ENCODE measurements at places on chromosomes 5 and 9. TPM values are rescaled to one million over a fixed set of nuclear protein-coding genes. Genes with fewer than 3 reads are reported as not detected.

DNA sequence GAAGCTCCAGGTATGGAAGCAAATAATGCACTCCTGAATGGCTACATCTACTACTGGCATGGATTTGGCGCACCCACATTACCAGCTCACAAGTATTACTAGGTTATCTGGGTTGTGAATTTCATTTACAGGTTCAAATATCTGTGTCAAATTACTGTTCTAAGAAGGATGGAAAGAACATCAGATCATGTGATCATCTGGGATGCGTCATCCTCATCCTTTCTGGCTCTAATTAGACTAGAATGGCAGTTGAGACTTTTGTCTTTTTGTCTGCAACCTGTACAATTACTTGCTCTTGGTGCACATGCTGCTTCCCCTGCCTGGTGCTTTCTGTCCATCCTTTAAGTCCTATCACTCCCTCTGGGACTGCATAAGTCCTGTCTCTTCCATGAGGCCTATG lies 64.1 kb downstream of the PJA2 start:
- H3K4me3 ChIP-seq, result no peak overlapping the region
- DNase-seq, result no peak
- H3K27me3 ChIP-seq, result no peaks in the 10 kb centered on the region
- H3K27ac ChIP-seq, result no peak overlapping the region
- H3K36me3 ChIP-seq, result peaks cover 8% of the 10 kb centered on the region

- peaks cover 46% of the 10 kb centered on the region for H3K27me3 ChIP-seq
- no peak overlapping the region for H3K4me3 ChIP-seq
- H3K36me3 ChIP-seq, result no peaks in the 10 kb centered on the region
- DNase-seq, result no peak
- H3K4me1 ChIP-seq, result no peaks in the 10 kb centered on the region
Observed at GRCh38 chr9:134272302-134273023, 53.8 kb upstream of the RXRA start.

DNA sequence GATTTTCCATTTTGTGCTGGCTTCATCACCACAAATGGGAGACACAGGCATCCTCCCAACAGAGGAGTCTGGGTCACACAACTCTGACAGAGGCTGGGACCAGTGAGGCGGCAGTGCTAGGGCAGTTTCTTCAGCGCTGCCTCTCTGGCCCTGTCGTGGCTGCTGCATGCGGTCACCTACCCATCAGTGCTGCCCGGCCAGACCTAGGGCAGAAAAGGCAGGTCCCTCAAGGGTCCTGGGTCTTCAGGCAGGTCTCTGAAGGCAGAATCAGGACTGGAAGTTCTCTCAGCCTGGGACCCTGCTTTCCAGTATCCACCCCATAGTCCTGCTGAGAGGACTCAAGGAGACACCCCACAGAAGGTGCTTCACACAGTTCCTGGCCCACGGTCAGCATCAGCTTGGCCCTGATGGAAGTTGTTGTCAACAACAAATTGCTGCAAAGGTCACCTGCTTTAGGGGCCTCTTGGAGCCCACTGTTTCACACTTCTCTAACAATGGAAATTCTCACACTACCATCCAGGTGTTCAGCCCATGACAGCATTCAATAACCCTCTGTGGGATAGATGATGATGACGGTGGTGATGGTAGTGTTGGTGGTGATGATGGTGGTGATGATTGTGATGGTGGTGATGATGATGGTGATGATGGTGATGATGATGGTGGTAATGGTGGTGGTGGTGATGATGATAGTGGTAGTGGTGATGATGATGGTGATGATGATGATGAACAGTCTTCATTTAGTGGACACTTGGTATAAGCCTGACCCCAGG lies 146.4 kb upstream of the PPP1R26 start:
- no peaks in the 10 kb centered on the region for H3K27me3 ChIP-seq
- no peak overlapping the region for H3K4me3 ChIP-seq
- no peaks in the 10 kb centered on the region for H3K4me1 ChIP-seq
- H3K36me3 ChIP-seq, result no peaks in the 10 kb centered on the region
- H3K27ac ChIP-seq, result no peak overlapping the region
- DNase-seq, result no peak

NR2F1-AS1 gene
- polyA plus RNA-seq, result 0.33 TPM

PCDHA9 gene
- 0.01 TPM for polyA plus RNA-seq

GRCh38 chr5:129406440-129406839 lies 53.7 kb upstream of the ADAMTS19 start:
- no peak for DNase-seq
- no peaks in the 10 kb centered on the region for H3K4me1 ChIP-seq
- H3K36me3 ChIP-seq, result no peaks in the 10 kb centered on the region
- H3K4me3 ChIP-seq, result no peak overlapping the region
- H3K27me3 ChIP-seq, result no peaks in the 10 kb centered on the region

MOB3B gene
- 32.6 TPM for polyA plus RNA-seq

- H3K27me3 ChIP-seq, result no peaks in the 10 kb centered on the region
- H3K4me3 ChIP-seq, result no peak overlapping the region
- H3K27ac ChIP-seq, result no peak overlapping the region
- no peaks in the 10 kb centered on the region for H3K4me1 ChIP-seq
- H3K36me3 ChIP-seq, result no peaks in the 10 kb centered on the region
Observed at GRCh38 chr5:106843812-106844416, 826.8 kb downstream of the EFNA5 start.

DNA sequence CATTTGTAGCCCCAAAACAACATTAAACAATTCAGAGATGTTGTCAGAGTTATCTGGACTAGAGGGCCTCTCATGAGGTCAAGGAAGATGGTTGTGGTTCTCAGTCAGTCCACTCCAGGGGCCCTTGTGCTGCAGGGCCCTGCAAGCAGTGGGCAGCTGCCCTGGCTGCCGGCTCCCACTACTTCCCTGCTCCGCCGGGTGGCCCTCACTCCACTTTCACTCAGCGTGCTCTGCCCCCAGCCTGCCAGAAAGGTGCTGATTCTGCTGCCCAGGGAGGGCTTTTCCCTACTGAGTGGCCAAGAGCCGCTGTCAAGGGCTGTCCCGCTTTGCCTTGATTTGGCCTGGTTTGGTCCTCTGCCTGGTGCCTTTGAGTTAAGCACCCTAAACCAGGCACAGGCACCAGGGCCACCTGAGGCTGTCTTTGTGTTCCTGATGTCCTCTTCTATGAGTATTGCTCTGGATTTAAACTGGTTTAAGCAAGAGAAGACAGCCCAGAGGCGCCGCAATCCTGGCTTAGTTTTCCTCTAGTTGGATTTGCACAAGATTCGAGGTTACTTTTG lies 117.2 kb downstream of the GADD45G start:
- H3K4me3 ChIP-seq, result no peak overlapping the region
- no peak for DNase-seq
- no peaks in the 10 kb centered on the region for H3K36me3 ChIP-seq

DNA sequence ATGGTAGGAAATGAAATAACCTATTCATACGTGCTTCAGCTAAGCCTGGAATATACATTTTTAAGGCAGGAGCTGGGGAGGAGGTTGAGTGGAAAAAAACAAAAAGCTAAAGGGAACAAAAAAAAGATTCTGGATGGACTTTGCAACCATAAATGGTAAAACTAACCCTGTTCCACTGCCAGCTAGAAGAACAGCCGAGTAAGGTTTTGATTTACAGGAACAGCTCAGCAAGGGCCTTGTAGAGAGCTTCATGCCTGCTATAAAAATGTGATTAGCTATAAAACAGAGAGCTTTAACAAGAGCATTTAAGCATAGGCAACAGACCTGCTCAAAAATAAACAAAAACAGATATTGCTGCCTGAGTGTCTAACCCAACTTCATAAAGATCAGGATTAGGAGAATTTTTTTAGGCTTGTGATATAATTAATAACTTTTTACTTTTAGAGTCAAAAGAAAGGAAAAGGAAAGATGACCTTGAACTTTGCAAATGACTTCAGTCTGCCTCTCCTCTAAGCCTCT lies 194.8 kb downstream of the FBXL7 start:
- H3K27ac ChIP-seq, result no peak overlapping the region
- no peak overlapping the region for H3K4me3 ChIP-seq
- H3K36me3 ChIP-seq, result no peaks in the 10 kb centered on the region

GRCh38 chr5:169412831-169413230 lies 111.9 kb upstream of the SLIT3 start:
- H3K4me3 ChIP-seq, result no peak overlapping the region
- no peaks in the 10 kb centered on the region for H3K27me3 ChIP-seq

- no peaks in the 10 kb centered on the region for H3K36me3 ChIP-seq
- no peak overlapping the region for H3K27ac ChIP-seq
- no peak overlapping the region for H3K4me3 ChIP-seq
- H3K27me3 ChIP-seq, result no peaks in the 10 kb centered on the region
Observed at GRCh38 chr5:13956471-13956870, 12.0 kb upstream of the DNAH5 start.

DNA sequence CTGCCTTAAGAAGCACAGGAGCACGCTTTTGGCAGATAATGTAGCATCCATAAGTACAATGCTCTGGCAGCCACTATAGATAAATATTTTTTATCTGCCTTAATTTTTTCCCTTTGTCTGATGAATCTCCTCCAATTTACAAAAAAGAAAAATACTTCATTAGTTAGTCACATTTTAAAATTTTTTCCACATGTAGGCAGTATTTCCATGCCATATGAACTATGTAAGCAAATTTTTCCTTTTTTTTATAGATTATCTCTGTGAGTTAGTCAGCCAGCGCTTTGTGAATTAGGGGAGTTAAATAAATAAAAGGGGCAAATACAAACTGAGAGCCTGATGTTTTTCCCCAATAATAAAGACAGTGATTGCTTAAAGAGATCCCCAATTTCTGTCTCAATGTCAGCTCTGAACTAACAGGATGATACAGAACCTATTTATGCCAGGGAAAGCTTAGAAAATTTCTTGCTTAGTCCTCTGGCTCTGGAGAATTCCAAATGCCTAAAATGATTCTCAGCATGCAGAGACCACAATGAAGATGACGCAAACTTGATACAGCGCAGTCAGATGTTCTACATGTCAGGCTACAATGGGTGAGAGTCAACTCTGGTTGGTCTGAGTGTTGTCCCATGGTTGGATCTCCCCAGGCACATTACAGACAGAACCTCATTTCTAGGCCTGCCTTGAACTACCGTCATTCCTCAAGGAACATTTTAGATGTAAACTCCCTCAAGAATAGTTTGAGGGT lies 390.4 kb upstream of the CDH6 start:
- H3K27me3 ChIP-seq, result no peaks in the 10 kb centered on the region
- H3K36me3 ChIP-seq, result no peaks in the 10 kb centered on the region
- no peak for DNase-seq
- no peak overlapping the region for H3K27ac ChIP-seq
- H3K4me1 ChIP-seq, result no peaks in the 10 kb centered on the region

DNA sequence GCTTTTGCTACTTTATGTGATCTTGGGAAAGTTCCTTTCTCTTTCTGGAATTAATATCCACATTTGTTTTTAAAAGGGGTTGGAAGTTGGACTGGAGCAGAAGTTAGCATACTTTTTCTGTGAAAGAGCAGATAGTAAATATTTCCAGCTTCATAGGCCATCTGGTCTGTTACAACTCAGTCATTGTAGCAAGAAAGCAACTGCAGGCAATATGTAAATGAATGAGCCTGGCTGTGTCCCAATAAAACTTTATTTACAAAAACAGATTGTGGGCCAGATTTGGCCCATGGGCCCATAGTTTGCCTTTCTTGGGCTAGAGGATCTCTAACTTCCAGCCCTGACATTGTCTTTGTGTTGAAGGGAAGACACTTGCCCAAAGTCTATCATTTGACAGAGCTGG lies 104.4 kb downstream of the ACTL7B start:
- H3K36me3 ChIP-seq, result no peaks in the 10 kb centered on the region
- no peak overlapping the region for H3K4me3 ChIP-seq
- DNase-seq, result no peak
- H3K27me3 ChIP-seq, result no peaks in the 10 kb centered on the region

DNA sequence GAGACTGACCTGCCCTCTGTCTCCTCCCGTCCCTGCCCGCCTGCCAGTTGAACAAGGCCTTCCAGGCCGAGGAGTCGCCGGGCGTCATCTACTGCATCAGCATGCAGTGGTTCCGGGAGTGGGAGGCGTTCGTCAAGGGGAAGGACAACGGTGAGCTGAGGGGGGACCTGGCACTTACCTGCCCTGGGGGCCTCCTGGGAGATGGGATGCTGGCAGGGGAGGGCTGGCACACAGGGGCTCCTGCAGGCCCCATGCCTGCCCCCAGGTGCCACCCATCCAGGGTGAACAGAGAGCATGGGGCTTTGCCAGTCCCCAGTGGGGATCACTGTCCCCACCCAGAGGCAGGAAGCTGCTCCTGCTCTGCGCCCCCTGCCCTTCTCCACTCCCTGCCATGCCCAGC lies 43.0 kb downstream of the USP20 start:
- H3K4me3 ChIP-seq, result no peak overlapping the region
- H3K4me1 ChIP-seq, result no peaks in the 10 kb centered on the region
- no peak for DNase-seq
- no peaks in the 10 kb centered on the region for H3K27me3 ChIP-seq
- H3K27ac ChIP-seq, result no peak overlapping the region

LRRTM2 gene
- not detected for polyA plus RNA-seq

CYLC2 gene
- polyA plus RNA-seq, result not detected

DNA sequence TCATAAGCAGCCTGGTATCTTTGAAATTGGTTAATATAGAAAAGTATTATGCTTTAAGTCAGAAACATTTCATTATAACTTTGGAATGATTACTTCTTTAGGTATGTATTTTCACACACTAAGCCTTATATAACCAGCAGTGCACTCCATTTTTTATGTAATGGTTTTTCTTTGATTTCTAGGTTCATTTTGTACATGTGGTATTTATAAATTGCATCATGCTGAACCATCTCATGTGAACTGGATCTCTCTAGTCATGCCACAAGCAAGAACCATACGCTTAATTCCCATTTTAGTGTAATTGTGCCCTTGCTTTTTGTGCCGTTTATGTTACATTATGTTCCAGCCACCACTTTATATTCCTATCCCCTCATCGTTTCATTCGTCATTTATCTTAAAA lies 38.6 kb upstream of the SRP19 start:
- H3K4me3 ChIP-seq, result no peak overlapping the region
- no peak overlapping the region for H3K27ac ChIP-seq
- H3K27me3 ChIP-seq, result no peaks in the 10 kb centered on the region
- DNase-seq, result no peak
- H3K4me1 ChIP-seq, result no peaks in the 10 kb centered on the region
- peaks cover 7% of the 10 kb centered on the region for H3K36me3 ChIP-seq

RACK1 gene
- polyA plus RNA-seq, result 3,291 TPM

CNTFR gene
- polyA plus RNA-seq, result 1.5 TPM

GRCh38 chr9:81581986-81582385 lies 107.4 kb downstream of the TLE1 start:
- H3K27me3 ChIP-seq, result no peaks in the 10 kb centered on the region
- no peak overlapping the region for H3K27ac ChIP-seq
- no peaks in the 10 kb centered on the region for H3K4me1 ChIP-seq

GRCh38 chr5:134135091-134135655 lies 20.7 kb downstream of the TCF7 start:
- H3K27ac ChIP-seq, result no peak overlapping the region
- DNase-seq, result no peak
- H3K27me3 ChIP-seq, result no peaks in the 10 kb centered on the region
- peaks cover 16% of the 10 kb centered on the region for H3K4me1 ChIP-seq

DNA sequence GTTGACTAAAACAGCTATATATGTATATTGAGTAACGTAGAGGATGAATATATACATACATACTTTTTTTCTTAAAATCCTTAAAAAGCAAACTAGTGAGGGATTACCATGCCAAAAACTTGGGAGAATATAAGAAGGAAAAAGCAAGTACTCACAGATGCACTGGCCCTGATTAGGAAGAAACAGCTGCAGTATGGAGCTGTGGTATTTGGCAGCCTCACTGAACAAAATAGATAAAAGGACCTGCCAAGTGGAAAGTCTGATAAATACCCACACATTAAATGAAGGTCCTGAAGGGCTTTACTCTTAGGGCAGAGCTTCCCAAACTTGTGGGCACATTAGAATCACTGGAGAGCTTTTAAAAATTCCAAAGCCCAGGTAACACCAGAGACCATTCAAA lies 80.6 kb downstream of the FEM1C start:
- peaks cover 31% of the 10 kb centered on the region for H3K4me1 ChIP-seq
- H3K27me3 ChIP-seq, result no peaks in the 10 kb centered on the region
- no peak overlapping the region for H3K4me3 ChIP-seq
- H3K27ac ChIP-seq, result no peak overlapping the region
- no peaks in the 10 kb centered on the region for H3K36me3 ChIP-seq
- no peak for DNase-seq
